ENCODE measurements at places on chromosomes 1 and 21.

DNA sequence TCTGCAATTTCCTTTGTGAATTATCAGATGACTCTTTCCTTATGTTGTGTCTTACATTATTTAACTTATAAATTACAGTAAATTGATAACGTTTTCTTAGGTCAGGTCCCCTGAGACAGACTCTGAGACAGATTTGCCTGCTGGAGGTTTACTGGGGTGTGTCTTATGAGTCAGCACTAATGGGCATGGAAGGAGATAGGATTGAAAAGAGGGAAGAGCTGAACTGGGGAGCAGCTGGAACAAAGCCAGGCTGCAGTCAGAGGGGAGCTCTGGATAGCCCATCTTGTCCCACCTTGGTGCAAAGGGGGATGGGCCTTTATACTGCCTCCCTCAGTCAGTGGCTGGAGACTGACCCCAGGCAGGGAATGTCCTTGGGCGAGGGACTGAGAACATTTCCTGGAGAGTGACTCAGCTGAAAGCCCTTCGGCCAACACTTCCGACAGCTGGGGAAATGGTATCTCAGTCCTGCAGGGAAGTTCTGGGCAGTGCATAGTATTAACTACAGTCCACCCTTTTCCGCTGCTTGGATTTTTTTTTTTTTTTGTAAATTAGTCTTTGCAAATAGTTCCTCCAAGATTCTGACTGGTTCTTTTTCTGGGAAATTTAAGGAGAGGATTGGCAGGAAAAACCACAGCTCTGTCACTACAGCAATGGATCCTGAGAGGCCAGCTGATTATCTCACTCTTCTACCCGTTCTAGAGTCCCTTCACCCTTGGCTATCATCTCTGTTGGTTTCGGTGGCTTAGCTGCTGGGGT, 39.1 kb upstream of the CDC42BPA start:
- peak; percentile 76 for DNase-seq

DNA sequence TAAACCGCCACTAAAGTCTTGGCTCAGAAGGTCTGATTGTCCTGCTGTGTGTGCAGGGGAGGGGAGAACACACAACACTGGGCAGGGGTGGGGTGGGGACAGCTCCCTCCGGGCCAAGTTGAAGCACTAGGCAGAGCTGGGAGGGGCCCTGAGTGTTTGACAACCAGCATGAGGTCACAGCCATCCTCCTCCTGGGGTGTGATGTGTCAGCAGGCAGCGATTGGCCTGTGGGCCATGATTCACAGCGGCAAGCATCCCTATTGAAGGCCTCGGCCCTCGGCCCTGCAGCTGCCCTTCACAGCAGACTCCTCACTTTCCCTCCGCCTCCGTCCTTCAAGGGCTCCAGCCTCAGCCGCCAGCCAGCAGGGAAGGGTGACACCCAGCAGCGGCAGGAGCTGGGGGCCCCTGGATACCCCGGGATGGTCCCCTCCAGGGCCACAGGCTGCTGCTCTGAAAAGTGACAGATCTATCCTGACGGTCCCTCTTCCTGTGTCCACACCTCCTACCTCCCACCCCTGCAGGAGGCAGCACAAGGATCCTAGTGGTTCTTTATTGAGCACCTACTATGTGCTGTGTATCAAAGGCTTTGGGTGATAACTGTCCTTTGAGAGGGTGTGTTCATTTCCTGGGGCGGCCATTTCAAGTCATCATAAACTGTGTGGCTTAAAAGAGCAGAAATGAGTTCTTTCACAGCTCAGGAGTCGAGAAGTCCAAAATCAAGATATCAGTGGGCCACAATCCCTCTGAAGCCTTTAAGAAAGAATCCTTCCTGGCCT, 66.0 kb upstream of the SLC25A33 start:
- peak; percentile 86 for DNase-seq

DNA sequence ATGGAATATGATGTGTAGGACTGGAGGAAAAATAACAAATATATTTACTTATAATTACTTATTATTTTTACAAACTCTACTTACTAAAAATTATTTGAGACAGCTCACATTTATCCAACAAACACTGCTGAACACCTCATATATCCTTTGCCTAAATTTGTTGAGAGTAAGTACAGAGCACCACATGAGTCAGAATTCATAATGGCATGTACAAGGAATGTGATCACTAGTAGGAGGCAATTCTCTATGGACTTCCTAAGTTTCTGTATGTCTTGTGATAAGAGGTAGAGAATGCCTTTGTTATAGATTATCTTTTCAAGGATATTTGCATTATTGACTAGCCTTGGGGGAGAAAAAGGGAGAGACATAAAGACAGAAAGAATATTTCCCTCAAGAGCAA, 8.2 kb upstream of the ST6GALNAC3 start:
- DNase-seq = no peak

GRCh38 chr1:177170756-177171535, at the start of gene BRINP2:
TSS of gene BRINP2 (plus strand) at chr1:177170958. CDS start at chr1:177229877, 58,919 bp downstream.
- DNase-seq = peak; percentile 75

- no peak for DNase-seq
Measured at GRCh38 chr1:52915855-52916220, 5.7 kb downstream of the ECHDC2 start.

DNA sequence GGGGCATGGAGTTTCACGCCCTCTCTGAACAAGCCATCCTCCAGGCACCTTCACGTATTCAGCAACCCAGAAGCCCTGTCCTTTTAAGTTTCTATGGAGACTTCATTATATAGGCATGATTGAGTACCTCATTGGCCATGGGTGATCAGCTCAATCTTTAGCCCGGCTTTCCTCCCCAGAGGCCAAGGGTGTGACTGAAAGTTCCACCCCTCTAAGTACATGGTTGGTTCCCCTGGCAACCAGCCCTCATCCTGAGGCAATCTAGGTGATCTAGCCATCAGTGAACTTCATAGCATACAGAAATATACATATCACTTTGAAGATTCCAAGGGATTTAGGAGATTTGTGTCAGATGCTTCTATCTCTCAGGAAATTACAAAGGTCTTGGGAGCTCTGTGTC, 21.3 kb upstream of the DHX9 start:
- no peak for DNase-seq

DNA sequence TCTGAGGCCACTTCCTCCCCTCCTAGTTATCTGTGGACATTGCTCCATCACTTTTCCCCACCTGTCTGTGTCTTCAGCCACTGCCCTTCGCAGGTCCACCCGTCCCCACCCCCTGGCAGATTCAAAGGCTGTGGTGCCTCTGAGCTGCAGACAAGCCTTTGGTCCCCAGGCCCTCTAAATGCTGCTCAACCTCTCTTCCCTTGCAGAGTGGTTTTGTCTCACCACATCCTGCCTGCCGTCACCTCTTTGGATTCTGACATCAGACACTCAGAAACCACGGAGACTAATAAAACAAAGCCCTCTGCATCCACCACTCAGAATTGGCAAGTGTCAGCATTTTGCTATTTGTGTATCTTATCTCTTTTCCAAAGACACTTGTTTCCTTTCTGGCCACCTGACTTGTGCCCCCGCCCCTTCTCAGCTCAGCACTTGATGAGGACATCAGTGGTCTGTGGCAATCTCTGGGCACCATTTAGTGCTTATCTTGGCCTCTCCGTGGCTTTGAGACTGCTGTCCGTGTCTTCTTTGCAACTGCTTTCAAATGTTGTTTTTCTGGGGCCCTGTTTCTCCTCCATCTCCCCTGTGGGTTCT, 7.7 kb downstream of the CNIH3 start:
- DNase-seq = no peak

GRCh38 chr1:46394108-46394871, at the start of gene FAAH:
TSS of gene FAAH (plus strand) at chr1:46394317. CDS start at chr1:46394349, 32 bp downstream.
- DNase-seq = peak; percentile 75

DNA sequence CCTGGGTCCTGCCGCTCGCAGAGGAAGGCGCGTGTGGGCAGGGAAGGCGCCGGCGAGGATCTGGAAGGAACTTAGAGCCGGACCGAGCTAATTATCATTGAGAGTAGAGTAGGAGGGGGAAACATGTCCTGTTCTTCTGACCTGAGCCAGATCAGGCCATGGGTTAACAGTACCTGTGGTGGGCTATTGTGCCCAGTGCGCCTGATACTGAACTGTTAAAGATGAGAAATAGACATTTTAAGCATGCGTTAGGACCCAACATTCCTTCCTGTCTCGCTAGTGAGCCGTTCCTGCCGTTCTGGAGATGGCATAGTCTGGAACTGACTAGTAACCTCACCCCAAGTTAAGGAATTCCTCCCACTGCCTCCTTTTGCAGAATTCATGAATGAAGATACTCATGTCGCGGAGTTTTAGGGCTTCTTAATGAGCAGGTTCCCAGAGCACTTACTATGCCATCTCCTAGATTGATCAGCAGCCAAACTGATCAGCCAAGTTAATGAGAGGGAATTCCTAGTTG, 870 bp downstream of the STRIP1 start:
- no peak for DNase-seq

GRCh38 chr1:232226197-232226712, 403.7 kb downstream of the SIPA1L2 start:
- DNase-seq = no peak

DNA sequence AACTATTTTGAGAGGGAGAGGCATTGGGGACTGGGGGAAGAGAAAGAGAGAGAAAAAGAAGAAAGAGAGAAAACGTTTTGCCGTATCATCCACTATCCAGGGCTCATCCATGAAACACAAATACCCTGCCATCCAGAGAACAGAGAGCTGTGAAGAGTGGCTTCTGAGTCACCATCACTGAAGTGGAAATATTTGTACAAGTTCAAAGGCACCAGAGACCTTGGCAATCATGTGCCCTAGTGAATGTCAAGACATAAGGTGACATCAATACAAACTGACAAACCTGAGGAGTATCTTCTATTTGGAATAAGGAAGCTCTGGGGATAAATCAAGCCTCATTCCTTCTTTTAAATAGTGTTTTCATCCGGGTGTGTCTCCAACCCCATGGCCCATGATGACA, 197.2 kb upstream of the PROX1 start:
- no peak for DNase-seq

DNA sequence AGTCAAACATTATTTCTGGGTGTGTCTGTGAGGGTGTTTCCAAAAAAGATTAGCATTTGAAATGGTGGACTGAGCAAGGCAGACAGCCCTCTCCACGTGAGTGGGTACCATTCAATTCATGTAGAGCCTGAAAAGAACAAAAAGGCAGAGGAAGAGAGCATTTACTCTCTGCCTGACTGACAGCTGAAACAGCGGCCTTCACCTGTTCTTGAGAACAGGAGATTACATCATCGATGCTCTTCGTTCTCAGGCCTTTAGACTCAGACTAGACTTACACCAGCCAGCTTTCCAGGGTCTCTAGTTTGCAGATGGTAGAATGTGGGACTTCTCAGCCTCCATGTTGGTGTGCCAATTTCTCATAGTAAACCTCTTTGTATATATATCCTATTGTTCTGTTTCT, 302.3 kb downstream of the BACH1 start:
- no peak for DNase-seq

GRCh38 chr1:97849345-97850340, 71.2 kb downstream of the DPYD start:
- no peak for DNase-seq
